Kidney (tissue), 22 donors: ENCODE measurements at places on chromosomes 2 and 18.

- no peak for DNase-seq
- H3K36me3 ChIP-seq: no peaks in the 10 kb centered on the region
- no peaks in the 10 kb centered on the region for H3K4me1 ChIP-seq
- H3K27ac ChIP-seq: no peak overlapping the region
- H3K4me3 ChIP-seq: no peak overlapping the region
Measured at GRCh38 chr2:160555420-160556071, 61.9 kb upstream of the RBMS1 start.

DNA sequence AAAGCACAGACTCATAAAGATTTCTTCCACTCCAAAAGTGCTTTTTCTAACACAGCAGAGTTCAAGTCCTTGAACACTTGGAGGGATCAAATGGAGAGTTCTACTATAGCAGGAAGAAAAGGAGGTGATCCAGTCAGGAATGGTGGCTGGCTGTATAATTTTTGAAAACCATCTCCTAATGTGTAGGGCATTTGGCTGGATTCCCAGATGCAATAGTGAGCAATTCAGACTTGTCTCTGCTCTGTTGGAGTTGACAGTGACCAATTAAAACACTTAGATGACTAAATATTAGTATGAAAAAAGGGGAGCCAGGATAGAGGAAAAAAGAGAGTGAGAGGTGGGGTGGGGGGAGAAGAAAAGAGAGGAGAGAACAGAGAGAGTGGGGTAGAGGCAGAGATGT is 5.3 kb upstream of the G6PC2 start:
- no peaks in the 10 kb centered on the region for H3K36me3 ChIP-seq
- no peaks in the 10 kb centered on the region for H3K27me3 ChIP-seq
- no peak overlapping the region for H3K27ac ChIP-seq
- no peak for DNase-seq
- no peak overlapping the region for H3K4me3 ChIP-seq

DNA sequence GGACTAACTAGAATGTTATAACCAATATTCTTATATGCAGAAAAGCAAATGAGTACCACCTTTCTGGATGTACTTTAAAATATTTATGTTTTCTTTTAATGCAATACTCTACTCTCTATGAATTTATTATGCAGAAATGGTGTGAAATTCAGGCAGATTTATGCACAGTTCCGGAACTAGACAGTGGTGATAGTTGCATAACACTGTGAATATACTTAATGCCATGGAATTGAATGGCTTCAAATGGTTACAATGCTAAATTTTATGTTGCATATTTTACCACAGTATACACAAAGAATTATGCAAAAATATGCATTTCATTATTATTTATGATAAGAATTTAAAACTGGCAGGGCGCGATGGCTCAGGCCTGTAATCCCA is 287.8 kb upstream of the FN1 start:
- H3K4me3 ChIP-seq: no peak overlapping the region
- H3K36me3 ChIP-seq: no peaks in the 10 kb centered on the region
- H3K4me1 ChIP-seq: no peaks in the 10 kb centered on the region
- H3K27ac ChIP-seq: no peak overlapping the region
- H3K27me3 ChIP-seq: no peaks in the 10 kb centered on the region

GRCh38 chr2:30717081-30717650 is 90.1 kb downstream of the CAPN13 start:
- H3K27me3 ChIP-seq: no peaks in the 10 kb centered on the region
- H3K4me1 ChIP-seq: no peaks in the 10 kb centered on the region
- DNase-seq: no peak
- no peak overlapping the region for H3K4me3 ChIP-seq
- H3K36me3 ChIP-seq: no peaks in the 10 kb centered on the region
- H3K27ac ChIP-seq: no peak overlapping the region

- no peaks in the 10 kb centered on the region for H3K36me3 ChIP-seq
- H3K27me3 ChIP-seq: no peaks in the 10 kb centered on the region
- H3K4me1 ChIP-seq: peaks cover 9% of the 10 kb centered on the region
- peak overlapping the region; percentile 80 for H3K27ac ChIP-seq
Measured at GRCh38 chr2:177165061-177165583, 47.5 kb upstream of the HNRNPA3 start.

- H3K27ac ChIP-seq: no peak overlapping the region
- H3K4me3 ChIP-seq: no peak overlapping the region
- no peaks in the 10 kb centered on the region for H3K36me3 ChIP-seq
- DNase-seq: no peak
Measured at GRCh38 chr2:100070078-100070477, 72.3 kb downstream of the AFF3 start.

DNA sequence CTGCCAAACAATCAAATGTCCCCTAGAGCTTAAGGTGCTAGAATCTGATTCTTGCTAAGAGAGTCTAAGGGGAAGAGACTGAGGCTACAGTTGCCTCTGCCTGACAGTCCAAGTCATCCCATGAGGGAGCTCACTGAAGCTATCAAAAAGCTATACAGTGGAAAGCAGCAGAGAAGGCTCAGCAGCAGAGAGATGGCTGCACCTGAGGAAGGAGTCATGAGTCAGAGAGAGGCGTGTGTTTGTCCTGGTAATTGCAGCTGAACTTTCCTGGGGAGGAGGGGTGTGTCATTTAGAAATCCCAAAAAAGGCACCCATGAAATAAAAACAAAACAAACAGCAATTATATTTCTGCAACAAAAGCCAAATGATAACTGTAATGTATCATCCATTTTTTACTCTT is 305.2 kb upstream of the UBE2E3 start:
- no peak overlapping the region for H3K27ac ChIP-seq
- H3K4me1 ChIP-seq: no peaks in the 10 kb centered on the region
- no peak overlapping the region for H3K4me3 ChIP-seq
- DNase-seq: no peak
- H3K27me3 ChIP-seq: no peaks in the 10 kb centered on the region

- H3K27ac ChIP-seq: no peak overlapping the region
- H3K36me3 ChIP-seq: no peaks in the 10 kb centered on the region
- H3K4me1 ChIP-seq: no peaks in the 10 kb centered on the region
- H3K4me3 ChIP-seq: no peak overlapping the region
- DNase-seq: no peak
- H3K27me3 ChIP-seq: no peaks in the 10 kb centered on the region
Measured at GRCh38 chr2:56534321-56534720, 350.5 kb downstream of the CCDC85A start.

DNA sequence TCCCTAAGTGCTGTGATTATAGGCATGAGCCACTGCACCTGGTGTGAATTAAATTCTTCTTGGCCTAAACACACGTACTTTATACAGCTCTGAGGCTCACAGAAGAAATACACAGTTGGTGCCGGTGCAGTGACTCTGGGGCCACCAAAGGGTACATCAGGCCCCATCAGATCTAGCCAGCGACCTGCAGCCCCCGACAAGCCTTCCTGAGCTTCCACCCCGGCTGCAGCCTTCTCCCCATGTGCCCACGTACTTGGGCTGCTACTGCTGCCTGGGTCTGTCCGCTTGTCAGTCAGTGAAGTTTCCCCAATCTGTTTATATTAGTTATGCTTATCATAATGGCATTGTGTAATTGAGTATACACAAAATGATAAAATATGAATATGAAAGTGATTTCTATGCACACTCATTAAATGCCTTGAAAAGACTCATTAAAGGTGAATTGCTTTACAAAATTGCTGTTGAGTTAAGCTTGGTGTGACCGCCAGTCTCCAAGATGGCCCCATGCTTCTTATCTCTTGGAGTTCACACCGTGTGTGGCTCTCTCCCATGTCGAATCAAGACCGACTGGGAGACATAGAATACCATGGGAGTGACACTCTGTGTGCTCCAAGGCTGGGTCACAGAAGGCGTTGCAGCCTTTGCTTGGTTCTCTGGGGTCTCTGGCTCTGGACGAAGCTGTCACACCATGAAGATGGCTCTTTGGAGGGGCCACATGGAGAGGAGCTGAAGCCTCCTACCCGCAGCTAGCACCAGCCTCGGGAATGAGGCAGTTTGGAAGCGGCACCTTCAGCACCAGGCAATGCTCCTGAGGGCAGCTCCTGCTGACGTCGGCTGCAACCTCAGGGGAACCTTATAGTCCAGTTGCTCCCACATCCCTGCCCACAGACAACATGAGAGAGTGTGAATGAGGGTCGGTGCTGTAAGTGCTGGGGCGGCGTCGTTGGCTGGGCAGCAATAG is 29.2 kb upstream of the HPCAL1 start:
- H3K27me3 ChIP-seq: no peaks in the 10 kb centered on the region
- H3K36me3 ChIP-seq: no peaks in the 10 kb centered on the region
- peaks cover 24% of the 10 kb centered on the region for H3K4me1 ChIP-seq

GRCh38 chr2:144965172-144965571 is 445.3 kb upstream of the ZEB2 start:
- H3K27ac ChIP-seq: no peak overlapping the region
- no peak overlapping the region for H3K4me3 ChIP-seq
- H3K4me1 ChIP-seq: no peaks in the 10 kb centered on the region
- no peak for DNase-seq

DNA sequence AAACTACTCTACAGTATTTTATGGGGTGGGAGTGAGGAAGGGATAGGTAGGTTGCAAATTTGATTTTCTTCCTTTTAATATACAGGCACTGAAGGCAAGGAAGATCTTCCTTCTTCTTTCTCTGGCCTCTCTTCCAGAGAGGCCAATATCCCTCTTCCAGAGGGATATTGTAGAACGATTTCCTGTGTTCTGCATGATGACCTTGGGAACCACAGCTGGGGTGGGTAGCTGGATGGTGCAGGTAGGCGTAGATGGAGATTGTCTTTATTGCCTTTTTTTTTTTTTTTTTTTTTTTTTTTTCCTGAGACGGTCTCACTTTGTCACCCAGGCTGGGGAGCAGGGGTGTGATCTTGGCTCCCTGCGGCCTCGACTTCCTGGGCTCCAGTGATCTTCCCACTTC is 49.4 kb downstream of the GATA6 start:
- DNase-seq: no peak
- no peaks in the 10 kb centered on the region for H3K36me3 ChIP-seq
- no peaks in the 10 kb centered on the region for H3K4me1 ChIP-seq
- no peaks in the 10 kb centered on the region for H3K27me3 ChIP-seq
- no peak overlapping the region for H3K27ac ChIP-seq
- no peak overlapping the region for H3K4me3 ChIP-seq

DNA sequence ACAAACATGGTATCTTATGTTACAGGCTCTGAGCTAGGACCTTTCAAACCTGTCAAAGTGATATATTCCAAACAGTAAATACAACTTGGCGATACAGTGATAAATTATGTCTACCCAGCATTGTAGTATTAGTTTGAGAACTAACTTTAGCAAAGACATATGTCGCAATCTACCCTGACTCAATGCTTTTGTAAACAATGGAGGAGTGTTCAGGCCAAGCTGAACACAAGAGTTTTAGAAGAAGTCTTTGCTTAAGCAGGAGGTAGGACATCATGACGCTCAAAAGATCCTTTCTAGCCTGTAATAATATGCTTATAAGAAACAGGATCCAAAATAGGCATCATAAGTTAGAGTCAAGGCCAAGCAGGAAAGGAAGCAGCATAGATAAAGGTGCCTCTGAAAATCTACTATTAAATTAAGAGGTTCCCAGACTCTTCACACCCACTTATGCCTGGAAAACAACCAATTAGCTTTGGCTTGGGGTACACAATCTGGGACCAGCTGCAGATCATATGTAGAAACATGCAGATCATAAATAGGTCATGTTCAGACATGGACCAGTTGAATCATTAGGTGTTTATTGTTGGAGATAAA is 132.5 kb downstream of the CSRNP3 start:
- no peak overlapping the region for H3K27ac ChIP-seq
- H3K4me1 ChIP-seq: no peaks in the 10 kb centered on the region
- no peaks in the 10 kb centered on the region for H3K27me3 ChIP-seq
- no peaks in the 10 kb centered on the region for H3K36me3 ChIP-seq
- H3K4me3 ChIP-seq: no peak overlapping the region

DNA sequence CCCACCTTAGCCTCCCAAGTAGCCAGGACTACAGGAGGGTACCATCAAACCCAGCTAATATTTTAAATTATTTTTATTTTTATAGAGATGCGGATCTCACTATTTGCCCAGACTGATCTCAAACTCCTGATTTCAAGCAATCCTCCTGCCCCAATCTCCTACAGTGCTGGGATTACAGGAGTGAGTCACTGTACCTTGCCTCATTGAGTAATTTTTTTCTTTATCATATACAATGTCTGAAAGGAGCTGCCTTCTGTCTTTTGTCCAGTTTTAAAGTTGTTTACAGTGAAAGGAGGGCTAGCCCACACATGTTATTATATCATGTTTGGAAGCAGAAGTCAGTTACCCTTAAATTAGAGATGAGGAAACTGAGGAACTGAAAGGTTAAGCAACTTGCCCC is 32.5 kb downstream of the PRKRA start:
- H3K4me1 ChIP-seq: no peaks in the 10 kb centered on the region
- no peak for DNase-seq
- no peaks in the 10 kb centered on the region for H3K36me3 ChIP-seq
- no peak overlapping the region for H3K4me3 ChIP-seq
- H3K27ac ChIP-seq: no peak overlapping the region

DNA sequence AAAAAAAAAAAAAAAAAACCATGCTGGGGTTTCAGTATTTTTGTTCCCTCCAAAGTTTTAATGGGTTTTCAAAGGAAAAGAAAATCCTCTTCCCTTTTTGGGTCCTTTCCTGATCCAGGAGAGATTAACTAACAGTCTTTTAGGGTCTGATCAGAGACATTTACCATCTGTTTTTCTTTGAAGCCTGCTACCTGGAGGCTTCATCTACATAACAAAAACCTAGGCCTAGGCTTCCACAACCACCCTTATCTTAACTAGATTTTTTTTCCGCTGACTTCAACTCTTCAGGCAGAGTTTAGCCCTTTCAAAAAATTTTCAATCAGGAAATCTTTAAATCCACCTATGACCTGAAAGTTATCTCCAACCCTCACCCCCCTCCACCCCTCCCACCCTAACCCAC is 154.7 kb downstream of the MBD2 start:
- no peaks in the 10 kb centered on the region for H3K4me1 ChIP-seq
- DNase-seq: no peak
- H3K36me3 ChIP-seq: no peaks in the 10 kb centered on the region
- H3K27ac ChIP-seq: no peak overlapping the region
- no peak overlapping the region for H3K4me3 ChIP-seq
